ENCODE measurements at places on chromosomes 4 and X. TPM values are rescaled to one million over a fixed set of nuclear protein-coding genes. Genes with fewer than 3 reads are reported as not detected.
A peak's percentile ranks its signal among the peaks of the same experiment; 100 is the strongest.

Gene GUCY1B1
- 26.4 TPM for total RNA-seq

Gene TSPAN5
- total RNA-seq = 8.6 TPM

Gene ADH6
- 0.84 TPM for total RNA-seq

DNA sequence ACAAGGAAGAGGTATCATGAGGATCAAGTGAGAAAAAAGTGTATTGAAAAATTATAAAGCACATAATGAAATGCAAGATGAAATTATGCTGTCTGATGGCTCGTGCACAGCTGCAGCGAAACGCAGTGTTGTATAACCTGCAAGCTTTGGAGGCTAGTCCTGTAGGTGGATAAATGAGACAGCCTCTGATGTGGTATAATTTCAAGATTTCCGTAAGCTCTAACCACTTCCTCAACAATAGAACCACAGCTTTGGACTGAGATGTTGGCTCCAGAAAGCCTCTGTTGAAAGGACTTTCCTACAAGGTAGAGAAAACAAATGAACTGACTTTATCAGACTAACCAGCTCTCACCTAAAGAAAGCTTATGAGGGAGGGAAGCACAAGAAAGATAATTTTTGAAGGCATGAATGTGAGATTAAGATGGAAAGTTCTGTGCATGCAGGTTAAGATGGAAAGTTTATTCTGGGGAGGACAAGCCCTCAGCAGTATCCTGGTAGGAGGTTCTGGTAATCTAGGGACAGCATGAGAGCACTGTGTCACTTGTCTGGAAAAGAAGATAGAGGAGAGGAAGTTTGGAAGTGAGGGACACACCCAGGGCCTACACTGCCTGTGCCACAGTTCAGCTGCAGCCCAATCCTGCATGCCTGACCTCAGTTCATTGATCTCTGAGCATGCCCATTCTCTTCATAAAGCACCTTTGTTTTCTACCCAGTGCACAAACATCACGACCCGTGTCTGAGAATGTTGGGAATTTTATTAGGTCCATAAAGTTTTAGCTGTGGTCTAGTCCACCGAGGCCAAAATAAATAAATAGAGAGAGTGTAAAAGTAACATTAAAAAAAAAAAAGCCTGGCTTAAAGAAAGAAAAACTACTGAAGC lies 161.5 kb upstream of the SFRP2 start:
- H3K4me1 ChIP-seq = no peaks in the 10 kb centered on the region
- no peak overlapping the region for H3K4me3 ChIP-seq
- no peak for DNase-seq
- H3K36me3 ChIP-seq = no peaks in the 10 kb centered on the region
- H3K27me3 ChIP-seq = no peaks in the 10 kb centered on the region
- H3K27ac ChIP-seq = no peak overlapping the region

Gene SASH3
- 16.1 TPM for total RNA-seq

DNA sequence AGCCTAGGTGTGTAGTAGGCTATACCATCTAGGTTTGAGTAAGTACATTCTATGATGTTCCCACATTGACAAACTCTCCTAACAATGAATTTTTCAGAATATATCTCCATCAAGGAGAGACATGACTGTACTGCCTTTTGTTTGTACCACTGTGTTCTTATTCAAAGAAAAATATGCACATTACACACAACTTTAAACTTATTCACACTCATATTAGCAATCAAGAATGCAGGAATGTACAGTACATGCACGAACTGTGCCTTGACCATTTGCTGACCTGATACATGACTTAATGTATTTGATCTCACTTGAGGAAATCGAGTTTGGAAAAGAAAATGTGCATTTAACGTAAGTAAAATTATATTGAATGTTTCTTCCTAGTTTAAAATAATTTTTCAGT lies 525.1 kb upstream of the AGA start:
- H3K4me1 ChIP-seq = no peaks in the 10 kb centered on the region
- H3K36me3 ChIP-seq = no peaks in the 10 kb centered on the region
- H3K27ac ChIP-seq = no peak overlapping the region
- no peak overlapping the region for H3K4me3 ChIP-seq
- no peaks in the 10 kb centered on the region for H3K27me3 ChIP-seq
- DNase-seq = no peak

Gene PCDH10
- 15.1 TPM for total RNA-seq

DNA sequence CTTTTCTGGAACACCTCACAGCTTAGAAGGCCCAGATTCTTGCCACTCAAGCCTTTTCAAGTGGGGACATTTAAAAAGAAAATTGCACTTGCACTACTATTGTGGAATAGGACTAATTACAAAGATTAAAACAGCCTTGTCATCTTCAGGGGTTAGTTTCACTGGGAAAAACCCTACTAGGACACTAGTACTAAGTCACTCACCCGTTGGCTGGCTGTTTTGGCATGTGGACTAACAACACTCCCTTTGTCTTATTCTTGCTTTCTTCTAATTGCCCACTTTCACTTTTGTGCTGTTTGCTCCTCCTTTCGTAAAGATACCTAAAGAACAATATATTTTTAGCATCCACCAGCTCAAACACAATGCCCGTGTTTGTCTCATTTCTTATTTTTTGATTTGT lies 200.9 kb upstream of the MID1 start:
- no peaks in the 10 kb centered on the region for H3K4me1 ChIP-seq
- no peaks in the 10 kb centered on the region for H3K36me3 ChIP-seq
- H3K27me3 ChIP-seq = no peaks in the 10 kb centered on the region
- DNase-seq = no peak
- no peak overlapping the region for H3K4me3 ChIP-seq

Gene RHOH
- total RNA-seq = 3.3 TPM

GRCh38 chr4:33881176-33881575 lies 2363.1 kb downstream of the ARAP2 start:
- no peak for DNase-seq
- H3K4me3 ChIP-seq = no peak overlapping the region
- no peak overlapping the region for H3K27ac ChIP-seq
- no peaks in the 10 kb centered on the region for H3K27me3 ChIP-seq
- no peaks in the 10 kb centered on the region for H3K4me1 ChIP-seq

DNA sequence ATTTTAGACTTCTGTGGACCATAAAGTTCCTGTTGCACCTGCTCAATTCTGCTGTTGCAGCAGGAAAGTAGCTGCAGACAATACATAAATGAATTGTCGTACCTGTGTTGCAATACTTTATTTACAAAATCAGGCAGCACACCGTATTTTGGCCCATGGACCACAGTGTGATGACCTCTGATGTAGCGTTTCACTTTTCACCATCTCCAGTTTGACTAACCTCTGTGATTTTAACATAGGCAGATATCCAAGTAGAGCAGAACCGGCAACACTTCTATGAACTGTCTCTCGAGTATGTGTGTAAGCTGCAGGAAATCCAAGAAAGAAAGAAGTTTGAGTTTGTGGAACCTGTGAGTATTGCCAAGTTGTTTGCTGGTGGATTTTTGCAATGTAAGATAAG lies 132.7 kb downstream of the ARHGAP10 start:
- H3K27ac ChIP-seq = no peak overlapping the region
- no peak overlapping the region for H3K4me3 ChIP-seq
- H3K36me3 ChIP-seq = no peaks in the 10 kb centered on the region
- H3K4me1 ChIP-seq = peaks cover 8% of the 10 kb centered on the region
- no peak for DNase-seq

Gene SLC2A9
- 16.5 TPM for total RNA-seq

DNA sequence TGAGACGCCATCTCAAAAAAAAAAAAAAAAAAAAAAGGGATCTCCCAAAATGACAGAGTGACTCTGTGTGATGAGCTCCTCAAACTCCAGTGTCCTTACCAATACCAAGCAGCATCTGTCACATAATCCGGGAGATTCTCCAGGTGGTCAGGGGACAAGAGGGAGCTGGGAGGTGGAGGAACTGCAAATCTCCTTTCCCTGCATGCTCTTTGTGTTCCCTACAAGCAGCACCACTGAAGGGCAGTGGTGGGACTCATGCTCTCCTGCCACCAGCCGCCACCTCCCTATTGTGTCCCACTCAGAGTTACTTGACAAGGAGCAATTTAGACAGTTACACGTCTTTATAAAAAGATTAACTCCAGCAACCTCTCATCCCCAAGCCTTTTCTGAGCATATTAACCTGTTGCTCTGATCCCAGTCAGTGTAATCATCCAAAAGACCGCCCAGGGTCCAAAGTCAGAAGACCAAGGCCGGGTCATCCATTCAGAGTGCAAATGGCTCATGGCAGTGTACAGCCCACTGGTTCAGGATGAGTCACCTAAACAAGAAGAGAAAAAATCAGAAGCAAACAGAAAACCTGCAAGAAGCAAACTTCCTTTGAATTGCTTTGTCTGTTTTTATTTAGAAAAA lies 23.6 kb downstream of the MGST2 start:
- no peak overlapping the region for H3K4me3 ChIP-seq
- H3K27me3 ChIP-seq = no peaks in the 10 kb centered on the region
- H3K36me3 ChIP-seq = no peaks in the 10 kb centered on the region
- no peak overlapping the region for H3K27ac ChIP-seq

GRCh38 chr4:168817370-168817769 lies 192.7 kb downstream of the CBR4 start:
- DNase-seq = no peak
- H3K4me3 ChIP-seq = peak overlapping the region; percentile 36
- H3K27me3 ChIP-seq = no peaks in the 10 kb centered on the region
- H3K36me3 ChIP-seq = no peaks in the 10 kb centered on the region

- H3K27ac ChIP-seq = no peak overlapping the region
- peaks cover 3% of the 10 kb centered on the region for H3K4me1 ChIP-seq
- no peak overlapping the region for H3K4me3 ChIP-seq
- H3K27me3 ChIP-seq = no peaks in the 10 kb centered on the region
- no peaks in the 10 kb centered on the region for H3K36me3 ChIP-seq
Measured at GRCh38 chr4:109215506-109215905, 87.0 kb downstream of the COL25A1 start.

DNA sequence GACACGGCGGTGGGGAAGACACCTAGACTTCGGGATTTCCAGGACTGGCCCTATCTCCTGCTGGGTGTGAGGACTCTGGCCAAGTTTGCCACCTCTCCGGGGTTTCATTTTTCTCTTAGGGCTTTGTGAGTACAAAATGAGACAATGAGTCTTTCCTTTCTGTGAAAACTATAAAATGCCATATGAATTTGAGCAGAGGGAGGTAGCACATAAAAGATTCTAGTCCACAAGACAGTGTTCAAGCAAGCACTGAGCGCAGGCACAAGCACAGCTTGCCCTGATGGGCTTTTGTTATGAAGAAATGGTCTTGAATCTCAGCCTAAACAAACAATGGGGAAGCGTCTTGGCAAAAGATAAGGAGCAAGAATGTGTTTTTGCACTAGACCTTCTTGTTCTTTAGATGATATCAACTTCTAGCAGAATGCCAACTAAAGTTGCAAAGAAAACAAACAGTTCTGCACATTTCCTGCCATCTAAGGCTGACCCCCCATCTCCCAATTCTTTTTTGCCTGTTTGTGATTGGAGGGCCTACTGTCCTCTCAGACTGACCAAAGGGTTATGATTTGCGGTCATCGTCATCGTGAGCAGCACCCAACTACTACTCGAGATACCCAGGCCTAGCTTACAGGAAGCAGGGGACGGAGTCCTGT lies 73.0 kb upstream of the ZNF518B start:
- no peak overlapping the region for H3K4me3 ChIP-seq
- H3K4me1 ChIP-seq = peaks cover 3% of the 10 kb centered on the region
- DNase-seq = no peak

- DNase-seq = no peak
- H3K27ac ChIP-seq = no peak overlapping the region
- no peaks in the 10 kb centered on the region for H3K27me3 ChIP-seq
- H3K4me3 ChIP-seq = no peak overlapping the region
Measured at GRCh38 chr4:122041312-122041711, 89.5 kb upstream of the TRPC3 start.

- no peak overlapping the region for H3K27ac ChIP-seq
- H3K27me3 ChIP-seq = peaks cover 2% of the 10 kb centered on the region
Measured at GRCh38 chr4:154998284-154998683, 210.2 kb upstream of the NPY2R start.

Gene G3BP2
- total RNA-seq = 99.6 TPM

DNA sequence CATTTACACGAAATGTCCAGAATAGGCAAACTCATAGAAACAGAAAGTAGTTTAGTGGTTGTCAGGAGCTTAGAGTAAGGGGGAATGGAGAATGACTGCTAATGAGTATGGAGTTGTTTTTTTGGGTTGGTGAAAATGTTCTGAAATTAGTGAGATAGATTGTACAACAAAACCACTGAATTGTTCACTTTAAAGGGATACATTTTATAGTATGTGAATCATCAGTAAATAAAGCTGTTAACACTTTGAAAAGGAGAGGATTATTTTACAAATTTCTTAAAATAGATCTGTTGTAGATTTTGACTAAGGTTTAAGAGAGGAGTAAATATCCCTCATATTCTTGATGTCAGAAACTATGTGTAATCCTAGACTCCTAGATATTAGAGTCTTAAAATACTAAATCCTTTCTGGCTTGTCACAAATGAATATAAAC lies 82.7 kb downstream of the RAPGEF2 start:
- no peaks in the 10 kb centered on the region for H3K4me1 ChIP-seq
- no peak overlapping the region for H3K4me3 ChIP-seq
- H3K36me3 ChIP-seq = no peaks in the 10 kb centered on the region
- H3K27ac ChIP-seq = no peak overlapping the region

DNA sequence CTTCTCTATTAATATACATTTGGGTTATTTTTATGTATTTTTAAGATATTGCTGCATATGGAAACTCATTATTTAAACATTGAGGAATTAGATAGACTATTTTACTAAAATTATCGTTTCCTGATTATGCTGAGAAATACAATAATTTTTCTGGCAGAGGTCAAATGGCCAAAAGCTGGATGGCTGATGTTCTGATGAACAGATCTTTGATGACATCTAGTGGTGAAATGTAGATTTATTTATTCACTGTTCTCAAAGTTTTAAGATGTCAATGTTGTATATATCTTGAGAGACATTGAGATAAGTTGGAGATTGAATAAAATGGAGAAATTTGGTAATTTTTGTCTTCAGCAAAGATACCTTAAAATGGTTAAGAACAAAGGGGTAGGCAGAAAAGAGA lies 96.2 kb downstream of the UGT8 start:
- DNase-seq = no peak
- no peaks in the 10 kb centered on the region for H3K36me3 ChIP-seq
- H3K4me3 ChIP-seq = no peak overlapping the region
- H3K27ac ChIP-seq = no peak overlapping the region

- no peaks in the 10 kb centered on the region for H3K4me1 ChIP-seq
- DNase-seq = no peak
- no peaks in the 10 kb centered on the region for H3K36me3 ChIP-seq
- no peaks in the 10 kb centered on the region for H3K27me3 ChIP-seq
- no peak overlapping the region for H3K27ac ChIP-seq
- H3K4me3 ChIP-seq = no peak overlapping the region
Measured at GRCh38 chr4:47926667-47927258, 12.4 kb upstream of the NFXL1 start.

GRCh38 chr4:140748171-140748570 lies 8.0 kb downstream of the TBC1D9 start:
- no peaks in the 10 kb centered on the region for H3K36me3 ChIP-seq
- no peaks in the 10 kb centered on the region for H3K4me1 ChIP-seq
- H3K27me3 ChIP-seq = no peaks in the 10 kb centered on the region

Gene CXCL10
- 1.8 TPM for total RNA-seq

Gene DAPP1
- 2.7 TPM for total RNA-seq

GRCh38 chrX:20789103-20789502 lies 522.4 kb upstream of the RPS6KA3 start:
- no peak overlapping the region for H3K27ac ChIP-seq
- DNase-seq = no peak
- no peaks in the 10 kb centered on the region for H3K27me3 ChIP-seq
- H3K4me1 ChIP-seq = no peaks in the 10 kb centered on the region
- H3K36me3 ChIP-seq = no peaks in the 10 kb centered on the region

GRCh38 chrX:13605611-13606010 lies 36.2 kb downstream of the EGFL6 start:
- H3K27ac ChIP-seq = no peak overlapping the region
- no peaks in the 10 kb centered on the region for H3K4me1 ChIP-seq
- no peak for DNase-seq
- H3K27me3 ChIP-seq = no peaks in the 10 kb centered on the region
- no peaks in the 10 kb centered on the region for H3K36me3 ChIP-seq

Data from aorta (tissue), 5 donors.